Tongue (tissue), 3 donors: ENCODE measurements at places on chromosomes 2 and 18. TPM values are rescaled to one million over a fixed set of nuclear protein-coding genes. Genes with fewer than 3 reads are reported as not detected.
A peak's percentile ranks its signal among the peaks of the same experiment; 100 is the strongest.

The SPHKAP gene
- total RNA-seq: 18.2 TPM

The ALPP gene
- not detected for total RNA-seq

The ANKRD23 gene
- total RNA-seq: 96.8 TPM

The UGT1A8 gene
- 0.31 TPM for total RNA-seq

The OTOF gene
- 12.4 TPM for total RNA-seq

The ITGA4 gene
- 16.6 TPM for total RNA-seq

The CGREF1 gene
- total RNA-seq: 1.6 TPM

The ABCG5 gene
- not detected for total RNA-seq

- no peak for DNase-seq
Observed at GRCh38 chr18:36470896-36471295, 173.4 kb downstream of the FHOD3 start.

DNA sequence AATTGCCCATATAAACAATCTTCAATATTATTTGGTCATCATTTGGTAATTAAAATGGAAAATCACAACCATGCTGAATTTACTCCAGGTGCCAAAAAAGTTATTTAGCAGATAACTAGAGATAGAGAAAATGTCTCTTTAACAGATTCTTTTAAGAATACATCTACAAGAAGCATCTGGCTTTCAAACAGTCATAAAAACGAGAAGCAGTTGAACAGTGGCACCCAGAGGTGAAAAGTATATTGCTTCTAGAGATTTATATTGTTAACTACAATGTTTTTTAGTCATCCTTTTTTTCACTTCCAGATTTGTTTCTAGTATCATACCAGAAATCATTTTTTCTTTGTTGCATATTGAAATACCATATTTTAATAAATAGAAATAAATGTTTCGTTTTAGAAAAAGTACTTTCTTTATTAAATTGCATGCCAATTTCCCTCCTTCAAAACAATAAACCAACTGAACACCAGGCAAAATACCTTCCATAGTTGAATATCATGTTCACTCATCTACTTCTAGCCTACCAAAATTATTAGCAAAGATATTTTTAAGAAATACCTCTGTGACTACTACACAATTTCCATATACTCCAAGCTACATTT is 65.4 kb upstream of the HNRNPA3 start:
- peak; percentile 84 for DNase-seq

DNA sequence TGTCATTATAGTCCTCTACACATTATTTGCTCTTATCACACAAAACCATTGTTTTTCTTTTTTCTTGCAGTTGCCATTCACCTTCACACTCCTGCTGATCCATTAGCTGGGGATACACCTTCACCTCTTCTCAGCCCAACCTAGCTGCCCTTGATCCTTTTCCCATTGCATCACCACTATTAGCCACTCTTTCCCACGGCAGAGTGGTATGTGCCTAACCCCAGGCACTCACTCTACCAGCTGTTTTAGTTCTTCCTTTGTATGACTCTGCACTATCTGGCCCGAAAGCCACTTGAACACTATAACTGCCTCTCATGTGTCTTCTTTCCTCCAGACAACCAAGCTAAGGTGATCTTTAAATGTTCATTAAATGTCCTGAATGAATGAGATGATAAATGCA is 145.4 kb upstream of the PIK3C3 start:
- no peak for DNase-seq

DNA sequence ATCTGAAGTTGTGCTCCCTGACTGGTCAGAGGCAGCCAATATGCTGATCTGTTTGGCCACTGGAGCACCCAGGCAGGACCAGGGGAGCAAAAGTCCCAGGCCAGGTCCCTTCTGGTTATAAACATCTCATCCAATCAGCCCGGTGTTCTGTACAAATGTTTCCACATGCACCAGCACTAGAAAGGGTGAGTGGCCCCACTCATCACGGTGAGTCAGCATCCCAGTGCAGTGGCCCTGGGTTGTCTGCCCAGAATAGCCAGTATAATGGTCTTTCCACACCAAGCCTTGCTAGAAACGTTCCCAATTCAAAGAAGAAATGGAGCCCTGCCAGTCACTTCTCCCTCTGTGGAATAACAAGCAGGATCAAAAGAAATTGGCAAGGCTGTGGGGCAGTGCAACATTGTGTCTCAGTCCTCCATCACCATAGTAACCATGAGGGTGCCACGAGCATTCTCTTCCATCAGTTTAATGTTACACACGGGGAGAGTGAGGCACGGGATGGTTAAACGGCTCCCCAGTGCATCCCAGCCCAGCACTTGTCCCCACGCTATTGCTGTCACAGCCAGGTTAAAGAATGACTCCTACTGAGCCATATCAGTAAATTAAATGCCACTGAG is 174.9 kb downstream of the SEPTIN10 start:
- DNase-seq: no peak

DNA sequence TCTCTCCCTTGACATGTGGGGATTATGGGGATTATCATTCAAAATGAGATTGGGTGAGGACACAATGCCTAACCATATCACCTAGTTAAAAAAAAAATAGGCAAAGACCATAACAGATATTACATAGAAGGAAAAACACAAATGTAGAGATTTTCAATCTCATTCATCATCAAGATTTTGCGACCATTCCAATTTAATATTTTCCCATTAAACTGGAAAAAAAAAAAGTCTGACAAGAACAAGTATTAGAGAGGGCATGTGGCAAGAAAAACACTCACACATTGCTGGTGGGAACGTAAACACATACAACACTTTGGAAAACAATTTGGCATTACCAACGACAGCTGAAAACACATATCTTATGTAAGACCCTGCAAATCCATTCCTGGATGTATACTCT is 71.0 kb upstream of the MYCN start:
- DNase-seq: no peak

GRCh38 chr2:62705859-62706720 is 577 bp downstream of the EHBP1 start:
- DNase-seq: peak; percentile 77

- peak; percentile 61 for DNase-seq
Observed at GRCh38 chr18:56869189-56869777, 218.1 kb downstream of the WDR7 start.

- DNase-seq: no peak
Observed at GRCh38 chr18:75489493-75490190, 62.1 kb upstream of the SMIM21 start.

DNA sequence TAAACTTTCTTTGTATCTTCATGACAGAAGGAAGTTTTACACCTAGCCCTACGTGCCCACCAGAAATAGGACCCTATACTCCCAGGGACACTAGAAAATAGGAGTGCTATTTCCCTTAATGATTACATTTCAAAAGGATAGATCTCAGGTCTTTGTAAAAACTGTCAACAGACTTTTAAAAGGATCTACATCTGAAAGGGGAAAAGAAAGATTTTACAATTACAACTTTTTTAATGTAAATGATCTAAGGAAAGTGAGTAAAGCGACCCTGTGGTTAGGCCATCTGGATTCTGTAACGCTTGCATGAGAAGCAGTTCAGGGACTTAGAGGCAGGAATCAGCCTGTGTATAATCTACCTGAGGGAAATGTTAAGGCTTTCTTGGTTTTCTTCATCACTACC is 431.8 kb upstream of the MC4R start:
- no peak for DNase-seq

DNA sequence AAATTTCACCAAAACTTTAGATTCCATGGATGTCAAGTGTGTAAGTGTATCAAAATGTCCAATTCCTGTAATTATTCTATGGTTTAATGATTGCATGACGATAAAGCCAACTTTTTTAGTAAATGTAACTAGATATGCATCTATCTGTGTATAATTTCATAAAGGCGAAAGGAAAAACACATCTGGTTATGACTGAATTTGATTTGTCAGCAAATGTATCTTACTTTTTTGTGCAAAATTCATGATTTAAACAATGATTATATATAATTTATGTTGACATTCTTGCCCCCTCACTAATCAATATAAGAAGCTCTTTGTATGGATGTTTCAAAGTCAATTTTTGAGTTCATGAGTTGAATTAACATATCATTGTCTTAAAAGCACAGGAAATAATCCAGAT is 138.5 kb downstream of the KCNJ3 start:
- DNase-seq: no peak

DNA sequence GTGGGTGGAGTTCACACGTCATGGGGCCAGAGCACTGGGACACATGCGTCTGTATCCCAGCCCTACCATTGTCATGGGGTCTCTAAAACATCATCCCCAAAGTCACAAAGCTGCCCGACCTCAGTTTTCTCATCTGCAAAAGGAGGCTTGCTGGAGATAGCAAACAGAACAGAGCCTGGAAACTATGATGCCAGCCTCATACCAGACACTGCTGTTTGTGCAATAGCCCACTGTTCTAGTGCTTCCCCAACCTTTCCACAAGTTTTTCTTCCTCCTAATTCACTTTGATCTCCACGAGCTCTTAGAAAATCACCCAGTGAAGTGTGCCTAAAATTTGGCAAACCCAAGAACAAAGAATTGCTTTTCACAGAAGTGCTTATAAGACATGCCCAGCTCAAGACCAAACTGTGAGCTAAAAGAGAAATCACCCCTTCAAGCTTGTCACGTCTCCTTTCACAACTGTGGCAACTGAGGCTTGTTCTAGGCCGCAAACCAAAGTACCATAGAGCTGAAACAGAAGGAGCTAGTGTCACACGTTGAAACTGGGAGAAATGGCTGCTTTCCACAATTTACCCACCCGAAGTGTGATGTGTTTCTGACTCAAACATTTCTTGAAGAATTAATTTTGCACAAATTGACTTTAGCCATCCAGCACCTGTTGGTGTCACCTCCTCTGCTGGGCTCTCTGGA is 162.7 kb upstream of the ID2 start:
- no peak for DNase-seq

DNA sequence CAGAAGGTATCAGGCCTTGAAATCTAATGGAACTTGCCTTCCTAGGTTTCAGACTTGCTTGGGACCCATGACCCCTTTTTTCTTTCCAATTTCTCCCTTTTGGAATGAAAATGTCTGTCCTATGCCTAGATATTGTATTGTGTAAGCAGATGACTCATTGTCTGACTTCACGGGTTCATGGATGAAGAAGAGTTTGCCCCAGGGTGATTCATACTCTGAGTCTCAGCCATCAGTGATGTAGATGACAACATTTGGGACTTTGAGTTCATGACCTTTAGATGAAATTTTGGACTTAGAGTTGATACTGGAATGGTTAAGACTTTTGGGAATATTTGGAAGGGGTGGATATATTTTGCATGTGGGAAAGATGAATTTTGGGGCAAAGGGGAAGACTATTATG is 11.2 kb upstream of the SCYGR5 start:
- DNase-seq: no peak

DNA sequence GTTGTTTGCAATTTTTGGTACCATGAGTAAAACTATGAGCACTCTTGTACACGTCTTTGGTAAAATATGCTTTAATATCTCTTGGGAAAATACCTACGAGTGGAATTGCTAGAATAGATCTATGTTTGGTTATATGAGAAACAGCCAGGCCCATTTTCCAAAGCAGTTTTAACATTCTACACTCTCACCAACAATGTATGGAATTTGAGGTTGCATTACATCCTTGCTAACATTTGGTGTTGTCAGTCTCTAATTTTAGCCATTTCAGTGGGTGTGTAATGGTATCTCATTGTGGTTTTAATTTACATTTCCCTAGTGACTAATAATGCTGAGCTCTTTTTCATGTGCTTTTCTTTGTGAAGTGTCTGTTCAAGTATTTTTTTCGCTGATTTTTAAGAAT is 118.9 kb upstream of the TCF4 start:
- peak; percentile 61 for DNase-seq

- DNase-seq: peak; percentile 70
Observed at GRCh38 chr2:219274361-219274921, 4.7 kb upstream of the DNAJB2 start.

DNA sequence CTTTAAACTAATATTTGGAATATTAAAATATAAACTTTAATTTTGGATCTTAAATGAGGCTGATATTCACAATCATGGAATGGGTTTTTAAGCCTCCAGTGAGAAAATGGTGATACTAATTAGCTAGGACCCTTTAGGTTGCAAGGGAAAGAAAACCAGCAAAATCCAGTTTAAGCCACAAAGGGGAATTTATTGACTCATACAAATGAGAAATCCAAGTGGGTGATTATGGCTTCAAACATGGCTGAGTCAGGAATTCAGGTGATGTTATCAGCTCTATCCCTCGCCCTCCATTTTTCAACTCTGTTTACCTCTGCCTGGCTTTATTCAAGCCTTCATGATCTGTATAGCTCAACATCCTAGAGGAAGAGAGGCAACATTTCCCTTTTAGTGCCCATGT is 75.3 kb upstream of the DLX2 start:
- no peak for DNase-seq

GRCh38 chr2:236714080-236714479 is 144.5 kb downstream of the ACKR3 start:
- DNase-seq: no peak

DNA sequence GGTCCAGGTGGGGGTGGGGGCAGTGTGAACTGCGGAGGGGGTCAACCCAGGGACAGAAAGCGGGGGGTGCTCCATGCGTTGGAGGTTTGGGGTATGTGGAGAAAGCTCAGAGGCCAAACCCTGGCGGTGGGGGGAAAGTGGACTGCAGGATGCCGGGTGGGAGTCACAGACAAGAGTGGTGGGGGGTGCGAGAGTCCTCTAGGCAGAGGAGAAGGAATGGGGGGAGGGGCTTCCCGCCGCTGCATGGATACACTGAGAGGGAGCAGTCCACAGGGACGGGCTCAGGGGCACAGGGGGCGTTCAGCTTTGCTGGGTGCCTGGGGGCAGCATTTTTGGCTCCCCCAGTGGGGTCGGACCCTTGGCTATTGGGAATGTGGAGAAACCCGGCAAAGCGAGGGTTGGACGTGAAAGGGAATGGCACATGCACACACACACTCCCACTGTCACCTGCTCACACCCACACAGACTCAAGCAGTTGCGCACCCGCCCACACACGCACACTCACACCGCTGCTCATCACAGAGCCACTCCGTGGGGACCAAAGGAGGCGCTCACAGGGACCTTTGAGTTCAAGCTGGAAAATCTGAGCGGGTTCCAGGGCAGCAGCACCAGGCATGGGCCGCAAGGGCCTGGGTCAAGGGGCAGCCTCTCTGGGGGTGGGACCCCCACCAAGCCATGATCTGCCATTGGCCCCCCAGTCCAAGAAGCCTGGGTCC is 7.7 kb downstream of the GBX2 start:
- no peak for DNase-seq

GRCh38 chr2:56687169-56687568 is 503.4 kb downstream of the CCDC85A start:
- no peak for DNase-seq

DNA sequence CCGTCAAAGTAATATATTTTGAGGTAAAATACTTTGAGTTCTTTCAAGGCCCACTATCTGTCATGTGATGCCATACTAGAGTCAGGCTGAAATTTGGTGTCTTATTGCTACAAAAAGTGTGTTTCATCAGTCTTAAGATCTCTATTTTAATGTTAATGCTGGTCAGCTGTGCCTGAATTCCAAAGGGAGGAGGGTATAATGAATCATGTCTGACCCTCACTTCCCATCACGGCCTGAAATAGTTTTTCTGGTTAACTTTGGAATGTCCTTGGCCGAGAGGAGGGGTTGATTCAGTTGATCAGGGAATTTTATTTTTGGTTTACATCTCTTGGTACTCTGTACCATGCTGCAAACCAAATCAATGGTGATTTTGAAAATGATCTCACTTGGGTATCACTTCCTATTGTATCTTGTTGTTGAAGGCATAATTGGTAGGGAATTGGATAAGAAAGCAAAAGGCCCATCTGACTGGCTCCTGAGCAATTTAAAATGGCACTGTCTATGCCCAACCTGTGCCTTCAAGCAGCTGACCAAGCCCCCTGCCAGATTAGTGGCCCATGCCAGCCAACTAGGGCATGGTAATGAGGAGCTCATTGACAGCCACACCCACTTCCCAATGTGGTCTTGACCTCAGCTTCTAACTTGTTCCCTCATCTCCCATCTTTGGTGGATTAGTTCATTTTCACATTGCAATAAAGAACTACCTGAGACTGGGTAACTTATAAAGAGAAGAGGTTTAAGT is 6.1 kb upstream of the SLC35F5 start:
- no peak for DNase-seq
